ENCODE measurements at places on chromosomes 1 and 21.

GRCh38 chr1:230909974-230910754, 41.8 kb upstream of the C1orf198 start:
- no peak for DNase-seq

GRCh38 chr21:14751602-14752344, 205.7 kb upstream of the SAMSN1 start:
- DNase-seq: no peak

GRCh38 chr1:157969697-157970485, 23.6 kb upstream of the KIRREL1 start:
- DNase-seq: no peak

- DNase-seq: no peak
These were observed 354.7 kb downstream of the LMO4 start for GRCh38 chr1:87683196-87683956.

DNA sequence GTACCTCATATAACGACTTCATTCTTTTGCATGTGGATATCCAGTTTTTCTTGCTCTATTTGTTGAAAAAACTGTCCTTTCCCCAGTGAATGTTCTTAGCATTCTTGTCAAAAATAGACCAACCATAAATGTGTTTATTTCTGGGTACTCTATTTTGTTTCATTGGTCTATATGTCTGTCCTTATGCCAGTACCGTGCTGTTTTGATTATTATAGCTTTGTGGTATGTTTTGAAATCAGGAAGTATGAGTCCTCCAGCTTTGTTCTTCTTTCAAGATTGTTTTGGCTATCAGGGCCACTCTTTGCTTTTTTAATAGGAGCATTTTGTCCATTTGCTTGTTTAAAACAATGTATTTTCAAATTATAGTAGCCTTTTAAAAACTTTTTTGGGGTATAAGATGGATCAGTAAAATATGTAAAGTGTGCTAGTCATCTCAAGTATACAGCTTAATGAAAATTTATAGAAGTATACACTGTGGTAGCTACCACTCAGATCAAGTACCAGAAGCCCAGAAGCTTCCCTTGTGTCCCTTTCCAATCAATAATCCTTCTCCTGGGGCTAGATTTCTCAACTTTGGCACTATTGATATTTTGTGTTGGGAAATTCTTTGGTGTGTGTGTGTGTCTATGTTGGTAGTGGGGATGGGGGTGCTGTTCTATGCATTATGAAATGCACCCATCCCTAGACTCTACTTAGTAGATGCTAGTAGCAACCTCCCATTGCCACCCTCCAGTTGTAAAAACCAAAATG, 16.8 kb downstream of the MROH7 start:
- no peak for DNase-seq

- no peak for DNase-seq
These were observed 8.6 kb downstream of the KCNC4 start for GRCh38 chr1:110218739-110219138.
